ENCODE measurements at places on chromosomes 7 and 10.

GRCh38 chr7:91940171-91940570 lies 491 bp upstream of the AKAP9 start:
- DNase-seq: peak; percentile 24

DNA sequence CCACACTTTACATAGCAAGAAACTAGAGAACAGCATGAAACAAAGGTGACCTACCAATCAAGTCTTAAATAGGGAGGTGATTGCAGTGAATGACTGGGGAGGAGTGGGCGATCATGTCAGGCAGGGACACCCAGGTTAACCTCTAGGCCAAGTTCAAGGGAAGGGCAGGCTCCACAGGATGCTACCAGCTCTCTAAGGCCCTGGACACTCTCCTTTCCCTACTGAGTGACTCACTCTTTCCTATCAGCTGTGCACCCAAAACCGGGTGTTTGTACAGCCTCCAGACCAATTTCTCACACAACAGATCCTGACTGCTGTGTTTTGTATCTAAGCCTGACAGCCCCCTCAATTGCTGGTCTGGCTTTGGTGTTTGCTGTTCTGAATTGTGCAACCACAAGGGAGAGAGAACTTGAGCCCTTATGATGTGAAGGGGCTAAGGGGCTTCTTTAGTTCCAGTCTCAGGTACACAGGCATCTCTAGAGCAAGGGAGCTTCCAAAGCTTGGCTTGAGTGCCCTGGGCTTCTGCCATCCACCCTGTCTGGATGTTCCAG lies 107.8 kb downstream of the TBXAS1 start:
- DNase-seq: no peak

GRCh38 chr7:111104710-111105109 lies 13.8 kb downstream of the LRRN3 start:
- no peak for DNase-seq

GRCh38 chr10:67836488-67836887 lies 1.5 kb downstream of the DNAJC12 start:
- no peak for DNase-seq

GRCh38 chr10:5317547-5318107 lies 47.1 kb upstream of the UCN3 start:
- DNase-seq: peak; percentile 79

DNA sequence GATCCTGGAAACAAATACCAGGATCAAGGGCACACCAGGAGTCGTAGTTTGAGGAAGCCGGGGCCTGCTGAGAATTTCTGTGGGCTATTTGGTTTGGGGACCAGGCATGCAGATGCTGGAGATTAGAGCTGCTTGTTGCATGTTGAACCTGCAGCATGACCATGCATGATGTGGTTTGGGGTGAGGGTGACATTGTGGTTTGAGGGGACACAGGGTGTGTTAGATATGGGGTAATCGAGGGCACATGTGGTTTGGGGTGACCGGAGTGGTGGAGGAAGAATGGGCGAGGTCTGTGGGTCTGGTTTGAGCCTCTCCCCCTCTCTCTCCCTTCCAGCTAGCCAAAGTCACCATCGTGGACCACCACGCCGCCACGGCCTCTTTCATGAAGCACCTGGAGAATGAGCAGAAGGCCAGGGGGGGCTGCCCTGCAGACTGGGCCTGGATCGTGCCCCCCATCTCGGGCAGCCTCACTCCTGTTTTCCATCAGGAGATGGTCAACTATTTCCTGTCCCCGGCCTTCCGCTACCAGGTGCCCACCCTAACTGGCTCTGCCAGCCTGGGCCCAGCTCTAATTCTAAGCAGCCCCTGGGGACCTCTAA lies 10.2 kb downstream of the NOS3 start:
- no peak for DNase-seq

DNA sequence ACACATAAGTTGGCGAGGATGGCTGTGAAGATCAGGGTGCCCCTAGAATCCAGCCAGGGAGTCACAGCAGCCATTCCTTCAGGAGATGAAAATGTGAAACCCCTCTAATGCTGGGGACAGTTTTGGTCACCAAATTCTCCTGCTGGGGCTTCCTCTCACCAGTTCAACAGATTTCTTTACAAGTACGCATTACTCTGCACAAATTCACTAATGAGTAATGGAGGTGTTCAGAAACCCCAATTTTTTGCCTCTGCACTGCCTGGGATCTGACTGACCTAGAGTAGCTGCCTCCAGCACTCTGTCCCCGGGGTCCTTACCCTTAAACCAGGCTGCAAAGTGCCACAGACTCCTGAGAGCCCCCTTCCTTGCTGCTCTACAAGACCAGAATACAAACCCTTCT lies 16.1 kb downstream of the TRPV5 start:
- DNase-seq: no peak

GRCh38 chr10:62815381-62816075 lies 638 bp downstream of the EGR2 start:
- DNase-seq: no peak

GRCh38 chr10:72349438-72349837 lies 5.3 kb downstream of the DNAJB12 start:
- no peak for DNase-seq

GRCh38 chr7:80134115-80134535 lies 506 bp upstream of the GNAI1 start:
- DNase-seq: no peak

GRCh38 chr7:34842782-34843181 lies 184.8 kb downstream of the NPSR1 start:
- DNase-seq: no peak

GRCh38 chr10:47246406-47247147 lies 53.4 kb upstream of the GDF10 start:
- DNase-seq: no peak

DNA sequence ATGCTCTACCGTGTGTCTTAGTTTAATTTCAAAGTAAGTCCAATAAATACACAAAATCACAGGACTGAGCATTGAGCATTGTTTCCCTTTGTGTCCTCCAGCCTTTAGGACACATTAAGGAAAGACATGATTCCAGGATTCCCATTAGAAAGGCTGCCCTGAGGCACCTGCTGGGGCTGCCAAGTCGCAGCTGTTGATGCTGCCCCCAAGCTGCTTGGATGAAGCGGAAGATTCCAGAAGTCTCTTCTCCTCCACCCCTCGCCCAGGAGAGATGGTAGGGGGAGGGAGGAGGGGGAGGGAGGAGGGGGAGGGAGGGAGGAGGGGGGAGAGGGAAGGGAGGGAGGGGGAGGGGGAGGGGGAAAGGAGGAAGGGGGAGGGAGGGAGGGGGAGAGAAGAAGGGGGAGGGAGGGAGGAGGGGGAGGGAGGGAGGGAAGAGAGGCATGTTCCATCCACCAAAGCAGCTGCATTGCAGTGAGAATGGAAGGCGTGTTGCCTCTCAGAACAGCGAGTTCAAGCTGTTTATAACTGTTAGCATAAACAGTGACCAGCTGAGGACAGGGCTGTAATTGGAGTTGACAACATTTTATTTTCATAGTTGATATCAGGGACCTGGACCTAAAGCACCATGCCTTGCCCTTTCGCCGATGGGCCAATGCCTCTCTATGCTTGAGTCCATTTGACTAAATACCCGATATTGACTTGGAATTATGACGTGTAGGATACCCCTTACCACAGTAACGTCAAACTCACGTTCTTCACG lies 67.3 kb downstream of the DIP2C start:
- DNase-seq: no peak

DNA sequence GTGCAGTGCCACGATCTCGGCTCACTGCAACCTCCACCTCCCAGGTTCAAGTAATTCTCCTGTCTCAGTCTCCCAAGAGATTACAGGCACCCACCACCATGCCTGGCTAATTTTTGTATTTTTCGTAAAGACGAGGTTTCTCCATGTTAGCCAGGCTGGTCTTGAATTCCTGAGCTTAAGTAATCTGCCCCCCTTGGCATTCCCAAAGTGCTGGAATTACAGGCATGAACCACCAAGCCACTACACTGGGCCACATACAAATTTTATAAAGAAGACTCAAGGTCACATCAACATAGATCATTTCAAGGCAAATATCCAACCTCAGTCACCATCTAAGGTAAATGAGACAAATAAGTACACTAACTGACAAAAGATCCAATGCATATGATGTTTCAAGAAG lies 32.1 kb downstream of the IGF2BP3 start:
- no peak for DNase-seq

- no peak for DNase-seq
Measured at GRCh38 chr10:24824536-24824935, 100.8 kb upstream of the ARHGAP21 start.

GRCh38 chr10:111102359-111102837 lies 25.6 kb downstream of the ADRA2A start:
- no peak for DNase-seq

GRCh38 chr10:110398419-110399105 lies 93.8 kb upstream of the SMNDC1 start:
- DNase-seq: no peak

DNA sequence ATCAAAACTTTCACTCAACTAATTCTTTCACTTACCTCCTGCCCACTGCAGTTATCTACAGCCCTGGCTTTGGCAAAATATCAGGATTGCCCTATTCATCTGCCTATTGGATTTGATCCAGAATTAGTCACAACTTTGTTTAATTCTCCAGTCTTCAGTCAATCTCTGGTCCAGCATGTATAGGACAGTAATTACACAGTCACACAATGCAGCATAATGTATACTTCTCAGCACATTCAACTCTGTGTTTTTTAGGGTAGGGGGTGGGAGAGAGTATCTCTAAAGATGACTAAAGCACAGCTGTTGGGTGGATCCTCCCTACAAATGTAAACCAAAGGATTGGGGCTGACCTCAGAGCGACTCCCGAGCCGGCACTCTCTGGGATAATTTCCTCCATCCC lies 17.7 kb upstream of the NRP1 start:
- no peak for DNase-seq

All from CD4-positive, alpha-beta T cell treated with Interleukin-4 for 4 hours (primary cell).